Subcutaneous adipose tissue (tissue), 4 donors: ENCODE measurements at places on chromosomes 13 and 19. TPM values are rescaled to one million over a fixed set of nuclear protein-coding genes. Genes with fewer than 3 reads are reported as not detected.

SHISA7 gene
- total RNA-seq, result not detected

ZNF792 gene
- total RNA-seq, result 7.7 TPM

CASP14 gene
- not detected for total RNA-seq

CEACAM20 gene
- not detected for total RNA-seq

RAB3A gene
- total RNA-seq, result not detected
